Endothelial cell of coronary artery (primary cell): ENCODE measurements at places on chromosomes 12 and 14. TPM values are rescaled to one million over a fixed set of nuclear protein-coding genes. Genes with fewer than 3 reads are reported as not detected.

Gene CALCOCO1
- 50.7 and 71.8 TPM in 2 replicates for total RNA-seq

Gene OAS2
- total RNA-seq: 5.8 and 11.4 TPM in 2 replicates

Gene OR4E2
- total RNA-seq: not detected in 2 replicates

Gene SLC7A8
- total RNA-seq: 0.63 TPM in 1 of 2 replicates, not detected in the other

Gene CIDEB
- total RNA-seq: 1.4 and 2.8 TPM in 2 replicates

Gene STAC3
- total RNA-seq: 0.18 and 0.19 TPM in 2 replicates

Gene ZNF410
- 52.8 and 54.2 TPM in 2 replicates for total RNA-seq

Gene SERPINA10
- not detected in 2 replicates for total RNA-seq

Gene SLC5A8
- not detected in 2 replicates for total RNA-seq

Gene PTPRQ
- total RNA-seq: 0.28 TPM in 1 of 2 replicates, not detected in the other

Gene NKX2-1
- total RNA-seq: not detected in 2 replicates

Gene KRT73
- not detected in 2 replicates for total RNA-seq

Gene TTC9
- total RNA-seq: under 0.01 TPM in 2 replicates

Gene COX8C
- total RNA-seq: not detected in 2 replicates

Gene C12orf50
- total RNA-seq: 0.09 TPM in 1 of 2 replicates, not detected in the other

Gene SERPINA1
- not detected in 2 replicates for total RNA-seq

Gene TCTN2
- total RNA-seq: 8.5 and 9.9 TPM in 2 replicates

Gene ASPG
- 0.09 TPM in 1 of 2 replicates, not detected in the other for total RNA-seq

Gene SNRNP35
- 11.8 and 14.5 TPM in 2 replicates for total RNA-seq

Gene PLEKHG7
- total RNA-seq: not detected in 2 replicates

Gene CLEC14A
- 235 and 286 TPM in 2 replicates for total RNA-seq

Gene HRK
- total RNA-seq: under 0.01 TPM in 1 of 2 replicates, not detected in the other

Gene CCDC196
- not detected in 2 replicates for total RNA-seq

Gene RPS6KA5
- total RNA-seq: 2.1 and 3.1 TPM in 2 replicates

Gene TAS2R9
- total RNA-seq: 0.09 TPM in 1 of 2 replicates, not detected in the other

Gene TM7SF3
- total RNA-seq: 94.0 and 100 TPM in 2 replicates

Gene GUCY2C
- not detected in 2 replicates for total RNA-seq

Gene RAD9B
- total RNA-seq: 0.38 and 0.45 TPM in 2 replicates

Gene CABP1
- total RNA-seq: 0.09 and 0.19 TPM in 2 replicates

Gene ITGA7
- 0.09 and 1.0 TPM in 2 replicates for total RNA-seq

Gene DTX3
- 3.3 and 11.0 TPM in 2 replicates for total RNA-seq

Gene RFLNA
- total RNA-seq: 32.5 and 40.4 TPM in 2 replicates

Gene EFS
- total RNA-seq: 0.94 TPM in 1 of 2 replicates, not detected in the other

Gene JPH4
- total RNA-seq: not detected in 2 replicates

Gene CD69
- total RNA-seq: 0.18 and 0.28 TPM in 2 replicates

Gene GPD1
- not detected in 2 replicates for total RNA-seq

Gene USP44
- 0.63 and 0.85 TPM in 2 replicates for total RNA-seq

Gene SAMD15
- 0.94 and 2.6 TPM in 2 replicates for total RNA-seq
